HT-29 (cell line): ENCODE measurements at places on chromosomes 3 and 15. TPM values are rescaled to one million over a fixed set of nuclear protein-coding genes. Genes with fewer than 3 reads are reported as not detected.

Gene SLC30A4
- 0.03 and 0.10 TPM in 2 replicates for total RNA-seq

Gene ZPLD1
- total RNA-seq = not detected in 2 replicates

Gene PTH1R
- total RNA-seq = not detected in 2 replicates

Gene HCLS1
- 0.18 TPM in 1 of 2 replicates, not detected in the other for total RNA-seq

Gene SEMA5B
- not detected in 2 replicates for total RNA-seq

Gene SEC22C
- 12.3 and 12.6 TPM in 2 replicates for total RNA-seq
